CD4-positive, alpha-beta T cell treated with Interleukin-12 subunit alpha and Interleukin-12 subunit beta, for 1 hour (primary cell): ENCODE measurements at places on chromosomes 3 and 15.
A peak's percentile ranks its signal among the peaks of the same experiment; 100 is the strongest.

GRCh38 chr3:175885231-175885766 is 1026.2 kb downstream of the NAALADL2 start:
- no peak for DNase-seq

DNA sequence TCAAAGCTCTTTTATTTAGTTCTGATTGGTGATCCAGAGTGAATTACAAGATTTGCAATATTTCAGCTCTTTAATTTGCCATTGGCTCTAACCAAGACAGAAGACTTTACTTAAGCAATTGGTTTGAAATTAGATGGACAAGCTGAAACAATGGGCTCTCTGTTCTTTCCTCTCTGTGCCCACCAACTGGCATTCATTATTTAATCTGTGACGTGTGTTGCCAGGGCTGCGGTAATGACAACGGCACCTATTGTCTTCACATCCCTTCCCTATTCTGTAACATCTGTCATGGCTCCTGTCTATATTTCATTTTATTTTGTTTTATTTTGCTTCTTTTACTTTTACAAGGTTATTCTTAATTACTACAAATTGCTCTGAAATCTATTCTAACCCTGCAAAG is 33.9 kb downstream of the PLD1 start:
- no peak for DNase-seq

DNA sequence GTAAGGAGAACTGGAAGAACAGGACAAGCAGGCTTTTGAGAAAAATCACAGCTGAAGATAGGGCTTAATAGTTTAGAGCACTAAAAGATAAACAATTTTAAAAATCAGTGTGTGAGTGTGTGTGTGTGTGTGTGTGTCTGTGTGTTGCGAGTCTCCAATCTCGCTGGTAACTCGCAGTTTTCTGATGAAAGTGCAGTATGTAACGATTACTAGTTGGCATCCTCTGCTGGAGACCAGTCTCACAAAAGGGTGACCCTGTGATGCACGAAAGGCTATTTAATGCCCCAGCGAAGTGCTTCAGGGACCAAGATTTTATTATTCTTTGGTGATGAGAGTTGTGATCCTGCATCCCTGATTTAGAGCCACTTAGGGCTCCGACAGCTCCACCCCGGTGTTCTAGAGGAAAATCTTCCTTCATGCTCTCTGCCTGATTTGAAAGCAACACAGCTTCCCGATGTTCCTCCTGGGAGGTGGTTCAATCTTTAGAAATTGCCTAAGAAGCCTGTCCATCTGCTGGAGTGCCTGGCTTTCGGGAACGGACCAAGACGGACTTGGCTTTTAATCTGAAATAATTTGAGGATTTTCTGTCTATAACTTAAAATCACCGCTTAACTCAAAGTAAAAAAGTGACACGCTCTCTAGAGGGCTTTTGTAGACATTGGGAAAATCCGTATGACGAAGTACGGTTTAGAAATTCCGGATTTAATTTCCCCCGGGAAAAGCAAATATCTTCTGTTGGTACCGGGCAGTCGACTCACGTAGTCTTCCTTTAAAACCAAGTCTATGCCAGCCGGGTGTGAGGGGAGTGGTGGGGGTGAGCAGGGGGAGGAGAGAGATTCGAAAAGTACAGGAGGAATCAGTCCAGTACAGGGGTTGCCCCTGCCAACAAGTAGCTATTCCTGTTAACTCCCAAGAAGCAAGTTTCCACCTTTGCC is 1.1 kb upstream of the ALCAM start:
- no peak for DNase-seq

DNA sequence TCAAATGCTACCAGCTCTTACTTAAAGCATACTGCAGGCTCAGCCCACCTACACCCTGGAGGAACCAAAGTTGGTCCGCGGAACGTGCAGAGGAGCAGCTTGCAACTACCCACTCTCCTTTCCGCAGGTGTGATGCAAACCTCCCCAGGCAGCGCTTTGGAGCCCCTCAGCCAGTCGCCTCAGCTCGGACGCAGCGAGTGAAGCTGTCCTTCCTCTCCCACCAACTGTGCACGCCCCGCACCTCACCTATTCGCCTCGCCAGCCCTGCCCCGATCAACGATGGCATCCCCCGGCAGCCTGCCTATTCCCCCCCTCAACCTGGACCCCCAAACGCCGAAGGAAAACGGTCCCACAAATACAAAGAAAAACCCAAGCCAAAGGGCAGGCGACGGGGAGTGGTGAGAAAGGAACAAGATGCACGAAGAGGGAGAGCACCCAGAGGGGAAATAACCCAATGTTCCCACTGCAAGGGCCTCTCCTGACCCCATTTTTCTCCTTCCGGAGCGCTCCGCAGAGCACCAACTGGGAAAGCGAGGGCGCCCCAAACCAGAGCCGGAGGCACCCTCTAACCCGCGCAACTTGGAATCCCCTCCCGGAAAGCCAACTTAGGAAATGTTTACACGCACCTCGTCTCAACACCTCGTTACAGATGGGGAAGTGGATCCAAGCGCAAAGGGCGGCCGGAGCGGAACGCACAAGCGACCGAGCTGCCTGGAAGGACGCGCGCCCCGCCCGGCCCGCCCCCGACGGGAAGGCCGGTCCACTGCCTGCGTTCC is 665 bp downstream of the GLB1 start:
- DNase-seq, result peak; percentile 46

GRCh38 chr3:159913712-159914414 is 74.8 kb upstream of the IL12A start:
- DNase-seq, result no peak

DNA sequence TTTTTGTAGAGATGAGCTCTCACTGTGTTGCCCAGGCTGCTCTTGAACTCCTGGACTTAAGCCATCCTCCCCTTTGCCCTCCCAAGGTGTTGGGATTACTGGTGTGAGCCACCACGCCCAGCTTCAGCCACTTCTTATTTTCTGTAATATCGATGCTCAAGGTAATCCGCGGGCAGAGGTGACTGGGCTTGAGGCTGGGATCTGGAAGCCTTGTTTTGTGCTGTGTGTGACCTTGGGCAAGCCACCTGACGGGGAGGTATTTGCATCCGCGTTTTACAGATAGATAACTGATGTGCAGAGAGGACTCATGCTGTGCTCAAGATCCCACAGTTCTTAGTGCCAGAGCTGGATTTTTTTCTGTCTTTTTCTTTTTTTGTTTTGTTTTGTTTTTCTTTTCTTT is 27.8 kb upstream of the SEMA4B start:
- no peak for DNase-seq

DNA sequence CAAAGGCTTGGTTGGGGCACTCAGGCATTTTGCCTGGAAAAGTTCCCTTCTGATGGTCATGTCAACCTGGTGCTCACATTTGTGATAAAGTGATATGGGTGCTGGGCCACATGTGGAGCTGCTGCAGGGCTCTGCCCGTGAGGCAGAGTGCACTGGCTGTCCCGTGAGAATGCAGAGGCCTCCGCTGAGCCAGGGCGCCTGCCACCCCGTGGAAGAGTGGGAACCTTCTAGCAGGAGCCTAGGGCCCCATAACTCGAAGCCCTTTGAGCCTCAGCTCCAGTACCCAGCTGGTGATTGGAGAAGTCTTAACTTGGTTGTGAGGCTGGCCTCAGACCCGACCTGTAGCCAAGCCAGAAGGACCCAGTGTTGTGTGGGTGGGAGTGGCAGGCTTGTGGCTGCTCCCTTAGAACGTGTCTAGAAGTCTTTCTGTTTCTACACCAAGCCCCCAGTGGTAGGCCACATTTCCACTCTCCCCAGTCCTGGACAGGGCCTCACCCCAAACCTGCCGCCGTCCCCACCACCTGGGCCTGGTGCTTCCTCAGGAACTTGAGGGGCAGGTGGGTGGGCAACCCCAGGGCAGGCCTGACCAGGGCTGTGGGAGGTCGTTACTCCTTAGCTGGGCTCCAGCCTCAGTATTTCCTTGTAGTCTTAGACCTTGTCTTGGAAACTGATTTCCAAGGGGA is 19.7 kb downstream of the SEC61A1 start:
- DNase-seq, result no peak

DNA sequence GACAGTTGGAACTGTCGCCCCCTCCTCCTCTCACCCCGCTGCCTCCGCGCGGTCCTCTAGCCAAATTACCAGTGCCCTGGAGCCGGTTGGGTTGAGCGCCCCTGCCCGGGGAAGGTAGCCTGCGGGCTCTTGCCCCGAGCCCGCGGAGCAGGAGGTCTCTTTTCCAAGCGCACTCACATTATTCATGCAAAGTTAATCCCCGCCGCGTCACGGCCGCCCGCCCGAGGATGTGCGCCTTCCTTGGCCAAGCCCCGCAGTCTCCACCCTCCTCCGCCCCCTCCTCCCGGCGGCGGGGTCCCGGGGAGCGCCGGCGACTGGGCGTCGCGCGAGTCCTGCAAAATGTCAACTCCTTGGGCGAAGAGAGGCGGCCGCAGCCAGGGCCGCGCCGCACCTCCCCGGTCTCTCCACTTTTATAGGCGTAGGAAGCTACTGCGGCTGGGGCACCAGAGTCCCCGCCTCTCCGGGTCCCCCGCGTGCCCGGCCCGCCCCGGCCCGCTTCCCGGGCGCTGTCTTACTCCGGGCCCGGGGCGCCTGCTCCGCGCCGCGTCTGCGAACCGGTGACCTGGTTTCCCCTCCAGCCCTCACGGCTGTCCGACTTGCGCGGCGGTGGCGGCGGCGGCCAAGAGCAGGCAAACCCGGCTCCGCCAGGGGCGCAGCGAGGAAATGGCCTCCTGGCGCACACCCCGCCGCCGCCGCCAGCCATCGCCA is at the start of gene THRB:
TSS of gene THRB (minus strand) at position 233 of the 708 bp plus-strand sequence.
- DNase-seq, result no peak

DNA sequence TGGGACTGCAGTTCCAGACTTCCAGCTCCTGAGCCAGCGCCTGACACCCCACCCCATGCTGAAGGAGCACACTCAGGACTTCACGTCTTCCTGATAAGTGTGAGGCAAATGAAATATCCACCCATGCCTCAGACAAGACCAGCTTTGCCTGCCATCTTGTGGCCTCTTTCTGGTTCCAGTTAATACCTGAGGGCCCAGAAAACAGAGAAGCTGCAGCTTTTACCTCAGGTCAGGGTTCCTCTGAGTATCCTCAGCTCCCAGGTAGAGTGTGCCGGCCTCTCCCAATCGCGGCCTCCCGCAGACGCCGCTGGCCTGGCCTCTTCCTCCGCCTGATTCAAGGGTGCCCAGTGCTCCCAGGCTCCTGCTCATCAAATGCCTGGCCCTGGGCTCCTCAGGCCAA is 5.1 kb upstream of the KLHL6 start:
- no peak for DNase-seq

GRCh38 chr3:4449043-4449805 is 17.8 kb downstream of the SUMF1 start:
- DNase-seq, result no peak

- no peak for DNase-seq
Measured at GRCh38 chr3:146865175-146865755, 260.1 kb upstream of the PLSCR5 start.

GRCh38 chr3:133512416-133513089 is 60.9 kb upstream of the CDV3 start:
- no peak for DNase-seq

DNA sequence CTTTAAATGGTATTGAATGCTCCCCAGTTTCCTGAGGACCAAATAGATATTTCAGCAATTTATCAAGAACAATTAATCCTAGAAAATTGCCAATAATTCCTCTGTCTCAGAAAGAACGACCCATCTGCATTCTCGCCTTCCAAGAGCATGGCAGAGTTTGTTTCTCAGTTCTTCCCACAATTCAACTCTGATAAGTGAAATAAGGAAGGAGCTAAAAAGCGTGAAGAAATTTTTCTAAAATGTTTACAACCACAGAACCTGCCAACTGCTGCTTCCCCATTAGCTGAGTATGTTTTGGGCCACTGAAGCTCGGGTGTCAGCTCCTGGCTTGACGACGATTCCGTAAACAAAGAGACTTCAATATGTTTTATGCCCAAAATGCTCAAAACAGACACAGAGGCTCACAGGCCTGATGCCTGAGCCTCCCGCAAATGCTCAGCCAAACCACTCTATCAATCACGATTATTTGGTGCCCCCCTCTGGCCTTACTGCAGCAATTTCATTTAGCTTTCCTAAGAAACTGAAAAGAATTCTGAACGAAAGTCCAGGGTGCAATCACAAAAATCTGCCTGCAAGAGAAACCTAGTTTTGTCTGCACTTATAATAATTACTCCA is 259.2 kb upstream of the CCDC54 start:
- DNase-seq, result no peak

DNA sequence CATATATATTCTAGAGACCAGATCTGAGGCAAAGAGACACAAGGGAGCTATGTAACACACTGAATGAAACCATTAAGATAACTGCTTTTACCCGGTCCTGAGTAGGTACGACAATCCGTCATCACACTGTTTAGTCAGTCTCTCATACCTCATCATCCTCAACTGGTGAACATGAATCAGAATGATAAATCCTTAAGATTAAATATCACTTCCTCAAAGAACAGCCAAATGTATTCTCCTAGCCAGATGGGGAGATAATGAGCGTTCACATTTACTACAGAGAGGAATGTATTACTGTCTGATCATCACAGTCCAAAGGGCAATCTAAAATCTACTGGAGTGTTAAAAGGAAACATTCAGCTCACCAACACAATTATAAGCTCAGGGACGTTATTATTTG is 319.4 kb upstream of the STAC start:
- no peak for DNase-seq

DNA sequence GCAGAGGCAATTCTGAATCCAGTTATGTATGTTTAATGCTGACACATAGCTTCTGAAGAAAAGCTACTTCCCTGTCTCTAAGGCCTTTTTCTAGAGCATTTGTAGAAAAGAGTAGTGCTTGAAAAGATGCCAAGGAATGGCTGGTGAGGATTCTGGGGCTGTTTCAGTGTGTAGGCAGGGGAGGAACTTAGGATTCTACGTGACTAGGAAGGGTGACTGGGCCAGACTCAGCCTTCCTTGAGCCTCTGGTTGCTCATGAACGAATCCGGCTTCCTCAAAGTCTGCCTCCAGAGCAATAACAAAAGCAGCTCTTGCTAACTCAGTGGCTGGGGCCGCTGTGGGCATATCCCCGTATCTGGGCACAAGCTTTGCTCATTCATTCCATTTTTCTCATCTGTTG is 104.8 kb upstream of the WNT5A start:
- DNase-seq, result no peak

- no peak for DNase-seq
Measured at GRCh38 chr3:2873986-2874385, 236.2 kb downstream of the IL5RA start.

GRCh38 chr15:77004189-77004588 is 9.3 kb downstream of the PSTPIP1 start:
- no peak for DNase-seq

DNA sequence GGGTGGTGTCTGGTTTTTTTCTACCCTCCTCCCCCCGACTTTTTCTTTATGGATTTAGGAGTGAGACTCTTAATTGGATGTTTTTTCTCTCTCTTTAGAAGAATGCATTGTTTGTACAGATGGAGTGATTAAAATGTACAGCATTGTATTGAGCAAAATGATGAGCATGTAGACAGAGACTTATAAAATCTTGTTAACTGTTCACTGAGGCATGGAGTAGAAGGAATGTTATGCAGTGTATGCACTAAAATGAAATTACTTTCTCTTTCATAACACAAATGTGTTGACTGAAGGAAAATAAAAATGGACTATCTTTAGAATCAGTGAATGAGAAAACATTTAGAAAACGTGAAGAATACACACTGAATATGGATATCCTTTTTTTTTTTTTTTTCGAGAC is 39.8 kb downstream of the ZFAND6 start:
- no peak for DNase-seq
